ENCODE measurements at places on chromosomes 2 and 18.

- H3K36me3 ChIP-seq = no peaks in the 10 kb centered on the region
- H3K4me3 ChIP-seq = no peak overlapping the region
- no peak for DNase-seq
- H3K27me3 ChIP-seq = no peaks in the 10 kb centered on the region
- no peak overlapping the region for H3K27ac ChIP-seq
Measured at GRCh38 chr2:151670846-151671597, 63.3 kb downstream of the NEB start.

GRCh38 chr2:163605779-163606178 lies 130.0 kb downstream of the FIGN start:
- no peak for DNase-seq
- no peak overlapping the region for H3K4me3 ChIP-seq
- no peaks in the 10 kb centered on the region for H3K4me1 ChIP-seq

GRCh38 chr2:61014763-61015162 lies 2.8 kb upstream of the PEX13 start:
- H3K36me3 ChIP-seq = peaks cover 7% of the 10 kb centered on the region
- no peaks in the 10 kb centered on the region for H3K4me1 ChIP-seq
- H3K27ac ChIP-seq = no peak overlapping the region
- DNase-seq = no peak
- H3K4me3 ChIP-seq = no peak overlapping the region

DNA sequence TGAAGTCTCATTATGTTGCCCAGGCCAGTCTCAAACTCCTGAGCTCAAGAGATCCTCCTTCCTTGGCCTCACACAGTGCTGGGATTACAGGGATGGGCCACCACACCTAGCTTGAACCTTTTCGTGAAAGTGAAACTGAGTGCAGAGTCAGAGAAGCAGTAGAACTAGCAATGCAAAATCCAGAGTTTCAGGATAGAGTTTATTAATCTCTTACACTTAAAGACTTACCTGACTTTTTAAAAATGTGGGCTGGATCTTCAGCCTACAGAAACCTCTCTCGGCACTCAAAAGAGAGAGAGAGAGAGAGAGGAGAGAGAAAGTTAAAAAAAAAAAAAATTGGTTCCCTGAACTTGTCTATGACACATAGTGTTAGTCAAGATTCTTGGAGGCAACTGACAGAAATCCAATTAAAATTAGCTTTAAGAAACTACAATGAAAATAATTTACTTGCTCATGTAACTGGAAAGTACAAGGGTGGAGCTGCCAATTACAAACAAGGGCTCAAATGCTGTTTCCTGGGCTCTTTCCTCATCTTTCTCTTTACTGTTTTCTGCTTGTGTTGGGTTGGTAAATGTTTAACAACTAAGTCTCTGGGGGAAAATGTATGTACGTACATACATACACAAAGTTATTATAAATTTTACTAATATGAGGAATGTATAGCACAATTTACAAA lies 98.1 kb upstream of the CERS6 start:
- no peak overlapping the region for H3K27ac ChIP-seq
- no peaks in the 10 kb centered on the region for H3K4me1 ChIP-seq
- no peak overlapping the region for H3K4me3 ChIP-seq
- H3K36me3 ChIP-seq = no peaks in the 10 kb centered on the region

DNA sequence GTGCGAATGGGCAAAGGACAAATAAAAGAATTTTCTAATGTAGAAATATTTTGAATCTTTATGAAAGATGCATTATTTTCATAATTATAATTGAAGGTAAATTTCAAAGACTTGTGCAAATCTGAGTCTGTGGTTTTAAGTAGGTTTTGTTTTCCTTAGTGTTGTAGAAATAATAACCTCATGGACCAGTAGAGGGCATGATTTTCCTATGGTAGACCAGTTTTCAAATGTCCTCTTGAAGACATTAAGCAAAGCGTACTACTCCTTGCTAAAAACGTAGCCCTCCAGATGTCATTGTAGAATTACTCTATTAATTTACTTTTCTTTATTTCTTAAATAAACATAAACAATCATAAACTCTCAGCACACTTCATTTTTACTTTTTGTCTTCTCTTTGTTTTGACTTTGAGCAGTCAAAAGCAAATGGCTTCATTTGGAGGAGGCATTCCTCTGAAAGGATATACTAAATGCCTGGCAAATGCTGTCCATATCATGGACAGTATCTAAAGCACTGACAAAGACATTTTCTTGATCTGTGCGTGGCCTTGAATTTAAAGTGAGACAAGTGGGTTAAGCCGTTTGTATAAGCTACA lies 85.8 kb upstream of the FAM237A start:
- H3K27ac ChIP-seq = no peak overlapping the region
- H3K4me1 ChIP-seq = no peaks in the 10 kb centered on the region
- no peaks in the 10 kb centered on the region for H3K27me3 ChIP-seq
- DNase-seq = peak; percentile 23
- H3K36me3 ChIP-seq = no peaks in the 10 kb centered on the region

All from small intestine (tissue), 16 donors.